Muscle of leg (tissue), 16 donors: ENCODE measurements at places on chromosomes 2 and 18. TPM values are rescaled to one million over a fixed set of nuclear protein-coding genes. Genes with fewer than 3 reads are reported as not detected.

EML6 gene
- 18.8 TPM for total RNA-seq

IL1R1 gene
- total RNA-seq: 7.5 TPM

INO80C gene
- 5.4 TPM for total RNA-seq

NYAP2 gene
- 0.40 TPM for total RNA-seq

ELOA2 gene
- total RNA-seq: not detected
